ENCODE measurements at places on chromosomes 1 and 21.

DNA sequence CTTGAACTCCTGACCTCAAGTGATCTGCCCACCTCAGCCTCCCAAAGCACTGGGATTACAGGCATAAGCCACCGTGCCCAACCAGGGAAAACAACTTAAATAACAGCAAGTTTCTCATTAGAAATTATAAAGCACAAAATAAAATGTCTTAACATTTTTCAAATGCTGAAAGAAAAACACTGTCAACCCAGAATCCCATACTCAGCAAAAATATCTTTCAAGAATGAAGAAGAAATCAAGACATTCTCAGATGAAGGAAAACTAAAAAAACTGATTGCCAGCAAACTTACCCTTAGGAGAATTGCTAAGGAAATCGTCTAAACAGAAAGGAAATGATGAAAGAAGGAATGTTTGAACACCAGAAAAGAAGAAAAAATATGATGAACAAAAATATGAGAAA lies 191.1 kb upstream of the NR5A2 start:
- no peak for DNase-seq

GRCh38 chr1:188463919-188464318 lies 1635.2 kb downstream of the PLA2G4A start:
- DNase-seq, result no peak

DNA sequence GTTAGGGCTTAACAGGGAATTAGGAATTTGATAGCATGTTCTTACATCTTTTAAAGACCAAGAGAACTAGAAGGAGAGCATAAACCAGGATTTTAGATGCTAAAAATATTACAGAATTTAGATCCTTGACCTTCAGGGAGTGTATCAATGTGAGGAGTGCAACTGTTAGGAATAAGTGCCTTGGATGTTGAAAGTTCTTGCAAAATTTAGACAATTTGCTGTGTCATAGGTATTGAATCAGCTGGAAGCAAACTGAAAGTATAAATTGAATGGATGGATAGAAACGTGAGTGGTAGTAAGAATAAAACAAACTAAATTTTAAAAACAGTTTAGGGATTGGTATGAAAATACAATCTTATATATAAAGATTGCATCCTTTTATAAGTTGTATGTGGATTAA lies 27.7 kb downstream of the PPP1R12B start:
- DNase-seq, result no peak

DNA sequence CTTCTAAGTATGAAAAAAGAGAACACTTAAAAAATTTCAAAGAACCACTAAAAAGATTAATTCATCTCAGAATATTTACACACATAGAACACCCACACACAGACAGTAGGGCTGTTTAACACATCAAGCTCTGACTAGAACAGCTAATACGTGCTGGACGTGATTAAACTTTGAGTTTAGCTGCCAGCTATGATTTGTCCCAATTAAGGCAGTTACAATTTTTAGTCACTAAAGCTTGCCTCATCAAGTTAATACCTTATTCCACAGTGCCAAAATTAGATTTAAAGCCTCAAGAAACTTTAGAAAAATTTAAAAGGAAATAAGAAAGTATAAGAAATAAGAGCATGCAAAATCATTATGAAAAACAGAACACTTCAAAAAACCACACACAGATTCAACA lies 18.9 kb downstream of the SLC16A1 start:
- no peak for DNase-seq

Data from activated CD4-positive, alpha-beta T cell treated with anti-CD3 and anti-CD28 coated beads for 48 hours (primary cell).